ENCODE measurements at places on chromosomes 5 and 9.

GRCh38 chr5:125725691-125726090, 697.5 kb upstream of the GRAMD2B start:
- DNase-seq, result no peak

DNA sequence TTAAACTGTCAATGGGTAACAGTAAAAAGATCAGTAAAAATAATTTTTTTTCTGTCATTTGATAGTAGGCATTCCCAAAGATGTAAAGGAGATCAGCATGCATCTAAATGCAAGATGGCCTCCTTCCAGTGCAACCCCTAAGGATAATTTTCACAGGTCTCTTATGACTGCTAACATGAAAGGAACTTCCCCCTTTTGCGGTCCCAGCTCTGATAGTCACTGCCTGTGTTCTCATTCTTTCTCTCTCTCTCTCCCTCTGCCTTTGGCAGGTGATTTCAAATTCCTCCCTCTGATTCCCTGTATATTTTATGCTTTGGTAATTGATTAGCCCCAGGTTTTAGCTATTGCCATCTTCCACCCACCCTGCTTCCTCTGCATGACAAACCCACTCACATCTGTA, 8.9 kb downstream of the SPINK14 start:
- peak; percentile 7 for DNase-seq

DNA sequence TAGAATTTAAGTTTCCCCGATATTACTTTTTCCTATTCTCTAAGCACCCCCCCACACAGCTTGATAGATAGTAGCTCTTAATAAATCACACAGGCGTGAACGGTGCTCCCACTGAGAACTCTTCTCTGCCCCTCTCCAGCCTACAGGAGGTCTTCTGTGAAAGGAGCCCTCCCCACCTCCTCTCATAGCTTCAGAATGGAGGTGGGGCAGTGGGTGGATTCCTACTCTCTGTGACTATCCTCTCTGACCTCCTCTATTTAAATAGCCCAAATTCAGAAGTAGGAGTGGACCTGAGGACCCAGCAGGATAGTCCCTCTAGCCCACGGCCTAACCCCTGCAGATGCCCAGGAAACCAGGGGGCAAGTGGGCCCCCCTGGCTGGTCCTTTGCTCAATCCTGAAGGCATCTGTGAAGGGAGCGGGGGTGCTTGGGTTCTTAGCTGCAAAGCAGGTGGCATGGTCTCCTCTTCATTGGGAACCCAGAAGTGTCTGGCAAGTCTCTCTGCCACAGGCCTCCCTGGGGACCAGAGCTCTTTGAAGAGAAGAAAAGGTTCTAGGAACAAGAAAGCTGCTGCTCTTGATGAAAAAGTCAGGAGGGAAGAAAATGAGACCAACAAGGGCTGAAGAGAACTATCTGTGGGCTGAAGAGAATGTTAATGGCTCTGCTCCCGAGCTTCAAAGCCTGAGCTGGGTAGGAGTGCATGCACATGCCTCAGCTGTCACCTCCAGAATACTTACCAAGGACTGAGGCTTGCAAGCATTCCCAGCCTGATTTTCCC, 21.1 kb upstream of the HSPA9 start:
- DNase-seq, result no peak

- no peak for DNase-seq
These were observed 173.1 kb upstream of the IER5L start for GRCh38 chr9:129351058-129351641.

- no peak for DNase-seq
These were observed 267.8 kb upstream of the ZNF608 start for GRCh38 chr5:125014202-125014601.

DNA sequence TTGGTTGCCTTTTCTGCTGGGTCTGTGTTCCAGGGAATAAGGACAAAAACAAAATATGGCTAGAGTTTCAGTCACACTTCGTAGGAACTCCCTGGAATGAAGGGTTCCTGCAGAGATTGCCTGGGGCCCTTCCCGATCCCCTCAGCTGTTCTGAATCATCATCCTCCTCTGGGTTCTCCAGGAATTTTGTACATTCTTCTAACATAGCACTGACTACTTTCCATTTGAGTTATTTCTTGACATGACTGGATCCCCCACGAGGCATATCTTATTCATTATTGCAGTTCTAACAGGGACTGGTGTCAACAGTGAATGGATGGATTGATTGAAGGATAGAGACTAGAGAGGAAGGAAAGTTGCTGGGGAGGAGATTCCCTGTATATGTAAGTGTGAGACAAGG, 49.2 kb upstream of the TNC start:
- DNase-seq, result no peak

DNA sequence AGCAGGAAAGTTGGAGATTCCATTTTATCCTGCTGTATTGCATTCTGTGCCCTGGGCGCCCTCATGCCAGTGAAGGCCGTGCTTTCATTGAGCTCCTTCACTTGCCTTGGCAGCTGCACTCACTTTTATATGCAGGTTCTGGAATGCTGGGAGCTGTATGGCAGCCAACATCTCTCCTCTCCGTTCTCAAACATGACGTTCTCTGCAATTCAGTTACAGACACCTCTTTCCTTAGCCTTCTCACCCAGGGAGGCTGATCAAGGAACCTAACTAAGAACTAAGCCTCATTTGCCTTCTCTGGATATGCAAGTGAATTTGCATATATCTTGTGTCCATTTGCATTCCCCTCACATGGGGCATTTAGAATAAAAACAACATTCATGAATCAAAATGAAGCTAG, 29.4 kb upstream of the PURA start:
- no peak for DNase-seq

GRCh38 chr5:147398860-147399259, 111.0 kb downstream of the DPYSL3 start:
- DNase-seq, result no peak

- DNase-seq, result peak; percentile 2
These were observed 372.9 kb downstream of the OSTF1 start for GRCh38 chr9:75461183-75461582.

GRCh38 chr5:137609127-137609526, 110.0 kb upstream of the SPOCK1 start:
- no peak for DNase-seq

- DNase-seq, result no peak
These were observed 20.7 kb downstream of the BRD3 start for GRCh38 chr9:134046894-134047681.

DNA sequence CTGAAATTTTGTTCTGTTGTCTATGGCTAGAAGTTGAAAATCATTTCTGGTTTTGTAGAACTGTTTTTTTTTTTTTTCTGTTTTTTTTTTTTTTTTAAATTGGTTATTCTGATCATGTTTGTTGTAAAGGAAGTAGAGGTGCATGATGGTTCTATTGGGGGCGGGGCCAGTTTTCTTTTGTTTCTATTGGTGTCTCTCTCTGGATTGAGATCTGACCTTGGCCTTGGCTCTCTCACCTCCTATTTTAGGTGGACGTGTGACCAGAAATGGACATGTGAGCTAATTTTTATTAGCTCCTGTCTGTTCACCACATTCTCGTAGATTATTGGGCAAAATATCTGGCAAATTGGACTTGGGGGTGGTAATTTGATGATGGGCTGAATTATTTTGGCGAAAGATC, 3.2 kb downstream of the ZNF618 start:
- DNase-seq, result peak; percentile 43

- DNase-seq, result no peak
These were observed 18.5 kb downstream of the COL15A1 start for GRCh38 chr9:98962181-98962560.

- DNase-seq, result no peak
These were observed 47.2 kb downstream of the RFX3 start for GRCh38 chr9:3478549-3478953.

GRCh38 chr5:95780597-95780996, 41.9 kb downstream of the GLRX start:
- DNase-seq, result peak; percentile 64

Measured in hematopoietic multipotent progenitor cell treated with erythropoietin and hydrocortisone succinate and interleukin-3 and kit ligand, for 6 days (in vitro differentiated cells).